Heart left ventricle (tissue), 16 donors: ENCODE measurements at places on chromosomes 5 and 9. TPM values are rescaled to one million over a fixed set of nuclear protein-coding genes. Genes with fewer than 3 reads are reported as not detected.

SKP2 gene
- 1.6 TPM for polyA plus RNA-seq

FBN2 gene
- polyA plus RNA-seq: 9.0 TPM

THBS4 gene
- polyA plus RNA-seq: 38.6 TPM

ARID3C gene
- not detected for polyA plus RNA-seq

NR4A3 gene
- 1.6 TPM for polyA plus RNA-seq

UCK1 gene
- 22.5 TPM for polyA plus RNA-seq
